ENCODE measurements at places on chromosomes 13 and 19.

GRCh38 chr19:2353887-2354592 is 6.0 kb upstream of the TMPRSS9 start:
- no peak overlapping the region for H3K4me3 ChIP-seq
- no peak overlapping the region for H3K27ac ChIP-seq
- H3K27me3 ChIP-seq, result no peaks in the 10 kb centered on the region
- H3K36me3 ChIP-seq, result peaks cover 18% of the 10 kb centered on the region
- no peaks in the 10 kb centered on the region for H3K4me1 ChIP-seq
- no peak for DNase-seq

- no peak overlapping the region for H3K27ac ChIP-seq
- H3K36me3 ChIP-seq, result no peaks in the 10 kb centered on the region
- no peak for DNase-seq
- no peak overlapping the region for H3K4me3 ChIP-seq
- H3K27me3 ChIP-seq, result no peaks in the 10 kb centered on the region
- H3K4me1 ChIP-seq, result no peaks in the 10 kb centered on the region
Measured at GRCh38 chr19:51252306-51253079, 1.6 kb downstream of the SIGLECL1 start.

DNA sequence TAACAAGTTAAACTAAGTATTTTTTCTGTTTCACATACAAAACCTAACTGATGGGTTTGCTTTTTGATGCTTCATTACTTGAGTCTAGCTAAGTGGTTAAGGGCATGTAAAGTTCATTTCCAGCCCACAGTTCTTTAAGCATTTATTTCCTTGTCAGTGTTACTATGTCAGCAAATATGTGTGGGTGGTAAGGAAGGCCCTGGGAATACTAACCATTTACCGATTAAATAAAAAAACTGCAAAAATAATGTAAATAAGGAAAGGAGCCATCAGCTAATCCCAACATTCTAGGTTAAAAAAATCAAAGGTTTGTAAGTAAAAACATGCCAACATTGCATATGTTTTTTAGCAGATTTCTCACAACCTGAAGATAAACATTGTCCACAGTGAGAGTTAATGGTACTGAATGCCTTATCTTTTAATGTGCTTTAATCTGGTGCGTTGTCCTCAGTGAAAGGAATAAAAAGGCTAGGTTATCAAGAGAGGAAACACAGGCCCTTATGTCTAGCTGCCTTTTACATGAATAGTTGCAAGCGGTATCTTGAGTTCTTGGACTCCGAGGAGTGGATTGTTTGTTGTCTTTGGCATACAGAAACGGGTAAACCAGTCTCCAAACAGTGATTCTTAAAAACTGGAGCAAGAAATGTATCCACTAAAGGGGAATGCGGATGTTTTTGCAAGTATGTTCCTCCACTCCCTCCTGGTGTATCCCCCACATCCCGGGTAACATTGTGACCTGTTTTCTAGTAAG is 949.6 kb upstream of the SLC10A2 start:
- H3K27me3 ChIP-seq, result no peaks in the 10 kb centered on the region
- DNase-seq, result no peak
- no peak overlapping the region for H3K27ac ChIP-seq
- no peaks in the 10 kb centered on the region for H3K36me3 ChIP-seq
- no peak overlapping the region for H3K4me3 ChIP-seq

DNA sequence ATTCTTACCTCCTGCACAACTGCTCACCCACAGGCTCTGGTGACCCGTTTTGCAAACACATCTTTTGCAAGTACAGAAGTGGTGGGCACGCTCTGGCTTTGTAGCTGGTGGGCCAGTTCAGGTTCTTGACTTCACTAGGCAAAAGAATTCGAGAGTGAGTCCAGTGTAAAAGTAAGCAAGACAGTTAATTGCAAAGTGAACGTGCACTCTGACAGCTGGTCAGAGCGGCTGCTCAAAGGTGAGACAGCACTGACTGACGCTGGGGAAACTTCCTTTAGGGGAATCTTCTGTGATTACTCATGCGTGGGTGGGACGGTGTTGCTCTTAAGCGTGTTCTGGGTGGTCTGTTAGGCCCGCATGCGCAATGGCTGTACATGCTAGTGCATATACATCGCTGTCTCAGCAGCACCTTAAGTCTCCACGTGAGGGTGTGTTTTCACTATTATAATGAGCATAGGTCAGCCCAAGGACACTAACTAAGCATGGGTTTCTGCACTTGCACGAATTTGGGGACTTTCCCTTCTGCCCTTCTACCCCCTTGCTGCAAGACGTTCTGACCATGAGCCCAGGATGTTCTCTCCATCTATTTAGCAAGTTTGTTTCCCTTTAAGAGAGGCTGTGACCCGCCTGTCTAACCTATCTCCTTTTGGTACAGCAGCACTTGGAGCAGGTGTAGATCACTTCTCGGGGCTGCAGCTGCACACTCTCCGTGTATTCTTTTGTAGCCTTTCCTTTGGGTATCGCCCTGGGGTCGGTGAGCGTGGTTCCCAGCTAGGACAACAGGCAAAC is 30.2 kb upstream of the CD33 start:
- H3K4me3 ChIP-seq, result no peak overlapping the region
- no peaks in the 10 kb centered on the region for H3K36me3 ChIP-seq
- H3K27me3 ChIP-seq, result no peaks in the 10 kb centered on the region
- no peaks in the 10 kb centered on the region for H3K4me1 ChIP-seq
- no peak overlapping the region for H3K27ac ChIP-seq
- no peak for DNase-seq

DNA sequence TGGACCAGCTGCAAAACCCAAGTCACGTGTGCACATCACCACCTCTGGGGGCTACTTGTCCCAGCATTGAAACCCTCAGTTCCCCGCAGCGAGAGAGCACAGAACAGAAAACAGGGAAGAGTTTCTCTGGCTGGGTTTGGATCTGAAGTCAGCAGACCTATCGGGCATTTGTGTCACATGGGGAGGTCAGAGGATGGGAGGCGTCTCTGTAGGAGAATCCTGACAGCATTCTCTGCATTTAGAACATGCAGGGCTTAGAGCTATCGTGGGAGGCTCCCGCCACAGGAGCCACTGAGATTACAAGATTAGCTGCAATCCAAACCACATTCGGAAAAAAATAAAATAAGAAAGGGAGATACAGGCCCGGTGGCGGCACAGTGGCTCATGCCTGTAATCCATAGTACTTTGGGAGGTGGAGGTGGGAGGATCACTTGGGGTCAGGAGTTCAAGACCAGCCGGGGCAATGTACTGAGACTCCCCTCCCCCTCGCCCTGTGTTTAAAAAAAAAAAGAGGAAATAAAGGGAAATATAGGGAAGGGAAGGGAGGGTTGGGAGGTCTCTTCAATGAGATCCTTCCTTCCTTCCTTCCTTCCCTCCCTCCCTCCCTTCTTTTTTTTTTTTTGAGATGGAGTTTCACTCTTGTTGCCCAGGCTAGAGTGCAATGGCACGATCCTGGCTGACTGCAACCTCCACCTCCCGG is 2.9 kb upstream of the TLE6 start:
- no peaks in the 10 kb centered on the region for H3K27me3 ChIP-seq
- no peak overlapping the region for H3K27ac ChIP-seq
- no peaks in the 10 kb centered on the region for H3K36me3 ChIP-seq
- no peak for DNase-seq
- H3K4me3 ChIP-seq, result no peak overlapping the region
- H3K4me1 ChIP-seq, result peaks cover 15% of the 10 kb centered on the region

GRCh38 chr13:37139356-37139755 is 33.9 kb upstream of the CSNK1A1L start:
- H3K36me3 ChIP-seq, result no peaks in the 10 kb centered on the region
- no peaks in the 10 kb centered on the region for H3K4me1 ChIP-seq
- H3K27ac ChIP-seq, result no peak overlapping the region
- no peak for DNase-seq

DNA sequence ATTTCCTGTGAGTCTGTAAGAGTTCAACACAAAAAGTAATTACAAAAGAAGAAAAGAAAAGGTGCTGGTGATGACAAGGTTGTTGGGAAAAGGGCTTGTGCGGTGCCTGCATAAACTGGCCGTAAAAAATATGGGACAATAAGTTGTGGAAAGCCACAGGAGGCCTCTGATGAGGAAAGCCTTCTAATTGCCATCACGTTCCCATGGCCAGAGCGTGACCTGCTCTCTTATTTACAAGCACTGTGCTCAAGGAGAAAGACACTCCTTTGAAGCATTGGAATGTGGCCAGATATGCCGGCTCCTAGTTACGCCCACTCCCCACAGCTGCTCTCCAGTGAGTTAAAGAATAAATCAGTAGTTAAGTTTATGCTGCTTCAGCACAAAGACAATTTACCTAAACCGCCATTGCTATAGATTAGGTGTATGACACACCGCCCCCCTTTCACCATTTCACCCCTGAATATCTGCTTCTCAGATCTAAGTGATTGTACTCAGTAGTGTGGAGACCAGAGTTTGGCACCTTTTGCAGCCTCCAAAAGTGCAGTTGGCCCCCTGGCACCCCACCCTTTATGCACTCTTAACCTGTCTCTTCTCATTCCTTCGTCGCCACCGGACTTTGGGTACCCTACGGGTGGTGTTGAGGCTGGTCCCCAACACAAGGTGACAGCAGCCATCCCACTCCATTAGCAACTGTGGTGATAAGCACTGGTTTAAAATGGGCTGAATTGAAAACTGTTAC is 8.1 kb upstream of the PGLYRP1 start:
- DNase-seq, result no peak
- no peaks in the 10 kb centered on the region for H3K27me3 ChIP-seq
- H3K4me3 ChIP-seq, result no peak overlapping the region

DNA sequence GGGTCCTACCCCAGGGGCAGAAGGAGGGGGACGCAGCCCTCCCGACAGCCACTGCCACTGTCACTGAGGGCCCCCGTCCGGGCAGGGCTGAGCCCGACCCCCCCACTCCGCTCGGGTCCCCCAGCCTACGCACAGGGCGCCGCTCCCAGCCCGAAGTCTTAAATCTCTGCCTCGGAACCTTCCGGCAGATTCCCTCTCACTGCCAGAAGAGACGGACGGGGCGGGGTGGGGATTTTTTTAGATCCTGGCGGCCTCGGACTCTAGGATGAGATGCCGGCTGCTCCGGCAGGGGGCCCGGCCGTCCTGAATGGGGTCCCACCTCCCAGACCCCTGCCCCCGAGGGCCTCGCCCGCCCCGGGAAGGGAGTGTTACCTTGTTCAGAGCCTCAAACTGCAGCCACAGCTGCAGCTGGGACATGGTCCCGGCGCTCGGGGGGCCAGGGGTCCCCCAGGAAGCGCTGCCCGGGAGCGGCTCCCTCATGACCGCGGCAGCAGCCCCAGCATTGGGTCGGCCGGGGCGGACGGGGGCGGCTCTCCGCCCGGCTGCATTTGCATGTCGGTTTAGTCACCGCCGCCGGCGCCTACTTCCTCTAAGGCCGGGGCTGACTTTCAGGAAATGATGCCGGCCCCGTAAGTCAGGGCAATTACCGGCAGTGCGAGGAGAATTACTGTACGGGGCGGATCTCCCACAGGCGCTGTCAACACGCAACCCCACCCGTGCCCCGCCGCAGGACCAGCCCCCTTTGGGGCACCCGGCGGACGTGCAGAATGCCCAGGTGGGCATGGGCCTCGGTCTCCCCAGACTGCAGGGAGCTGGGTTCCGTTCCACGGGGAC is 28.1 kb downstream of the GPX4 start:
- peak; percentile 97 for DNase-seq
- peaks cover 8% of the 10 kb centered on the region for H3K4me1 ChIP-seq
- peak overlapping the region; percentile 96 for H3K27ac ChIP-seq

- no peak overlapping the region for H3K4me3 ChIP-seq
- no peaks in the 10 kb centered on the region for H3K27me3 ChIP-seq
Measured at GRCh38 chr13:101065329-101065728, 351.0 kb downstream of the NALCN start.

Measured in ascending aorta (tissue), 2 donors.